ENCODE measurements at places on chromosomes 12 and 14.

DNA sequence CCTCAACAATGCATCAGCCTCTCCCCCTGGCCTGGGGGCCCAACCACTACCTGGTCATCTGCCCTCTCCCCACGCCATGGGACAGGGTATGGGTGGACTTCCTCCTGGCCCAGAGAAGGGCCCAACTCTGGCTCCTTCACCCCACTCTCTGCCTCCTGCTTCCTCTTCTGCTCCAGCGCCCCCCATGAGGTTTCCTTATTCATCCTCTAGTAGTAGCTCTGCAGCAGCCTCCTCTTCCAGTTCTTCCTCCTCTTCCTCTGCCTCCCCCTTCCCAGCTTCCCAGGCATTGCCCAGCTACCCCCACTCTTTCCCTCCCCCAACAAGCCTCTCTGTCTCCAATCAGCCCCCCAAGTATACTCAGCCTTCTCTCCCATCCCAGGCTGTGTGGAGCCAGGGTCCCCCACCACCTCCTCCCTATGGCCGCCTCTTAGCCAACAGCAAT, 7.4 kb upstream of the RNU7-1 start:
- no peak for DNase-seq

GRCh38 chr14:91402348-91402747, 15.3 kb downstream of the CCDC88C start:
- no peak for DNase-seq

DNA sequence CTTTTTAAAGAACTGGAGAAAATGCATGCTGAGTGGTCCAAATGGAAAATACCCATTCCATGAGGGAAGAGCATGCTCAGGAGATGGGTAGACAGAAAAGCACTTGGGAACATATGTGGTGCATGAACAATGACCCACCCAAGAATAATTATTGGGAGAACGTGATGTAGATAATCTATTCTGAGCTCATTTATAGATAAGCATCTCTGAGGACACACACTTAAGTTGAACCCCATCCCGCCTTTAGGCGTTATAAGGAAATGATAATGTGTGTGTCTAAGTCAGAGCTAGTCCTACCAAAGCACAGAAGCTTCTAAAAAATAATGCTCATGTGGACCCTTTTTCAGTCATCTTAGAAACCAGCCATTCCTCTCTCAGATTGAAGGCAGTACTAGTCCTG, 189.9 kb downstream of the KTN1 start:
- no peak for DNase-seq

DNA sequence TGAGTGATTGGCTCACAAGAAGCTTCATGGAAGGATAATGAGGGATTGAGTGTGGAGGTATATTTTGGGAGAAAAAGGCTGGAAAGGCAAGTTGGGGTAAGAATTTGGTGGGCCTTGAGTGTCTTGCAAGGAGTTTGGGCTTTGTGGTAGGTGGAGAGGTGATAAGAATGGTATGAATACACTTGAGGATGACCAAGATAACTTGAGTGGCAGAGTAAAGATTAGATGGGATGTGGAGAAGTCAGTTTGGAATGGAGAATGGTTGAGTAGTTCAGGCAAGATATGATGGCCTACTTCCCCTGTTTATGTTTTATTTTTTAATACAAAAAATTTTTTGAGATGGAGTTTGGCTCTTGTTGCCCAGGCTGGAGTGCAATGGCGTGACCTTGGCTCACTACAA, 9.1 kb downstream of the ADCK1 start:
- no peak for DNase-seq

GRCh38 chr12:41439801-41440200, 251.7 kb downstream of the PDZRN4 start:
- DNase-seq, result no peak

DNA sequence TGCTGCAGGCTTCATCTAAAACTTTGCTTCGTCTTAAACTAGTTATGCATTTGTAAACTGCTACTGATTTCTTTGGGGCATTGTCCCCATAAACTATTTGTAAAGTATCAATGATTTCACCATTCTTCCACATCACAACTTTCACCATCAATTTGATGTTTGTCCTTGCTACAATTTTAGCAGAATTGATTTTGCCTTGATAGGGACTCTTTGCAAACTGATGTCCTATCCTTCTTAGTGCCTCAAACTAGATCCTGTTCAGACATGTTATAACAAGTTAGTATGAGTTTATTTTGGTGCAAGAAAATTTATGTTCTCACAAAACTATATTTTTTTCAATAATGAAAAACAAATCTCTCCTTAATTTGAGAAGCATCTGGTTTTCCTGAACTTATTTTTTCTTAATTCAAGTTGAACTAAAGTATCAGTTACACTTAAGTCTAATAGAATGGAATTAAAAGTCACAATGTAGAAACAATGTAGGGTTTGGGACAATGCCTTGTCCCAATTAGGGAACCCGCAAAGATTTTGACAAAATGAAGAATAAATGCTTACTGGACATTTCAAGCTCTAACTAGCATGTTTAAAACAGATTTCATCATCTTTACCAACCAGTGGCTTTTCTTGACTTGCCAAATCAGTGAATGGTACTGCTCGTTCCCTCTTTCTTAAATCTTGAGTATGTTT, 10.1 kb upstream of the ARID4A start:
- DNase-seq, result no peak

All from activated CD4-positive, alpha-beta T cell treated with anti-CD3 and anti-CD28 coated beads, Interleukin-2, Interleukin-4, amounts not matched to agents 100 ng/mL and 50 ng/mL, durations not matched to agents 16 hours and 8 hours (primary cell).